ENCODE measurements at places on chromosomes 1 and 21. TPM values are rescaled to one million over a fixed set of nuclear protein-coding genes. Genes with fewer than 3 reads are reported as not detected.

DNA sequence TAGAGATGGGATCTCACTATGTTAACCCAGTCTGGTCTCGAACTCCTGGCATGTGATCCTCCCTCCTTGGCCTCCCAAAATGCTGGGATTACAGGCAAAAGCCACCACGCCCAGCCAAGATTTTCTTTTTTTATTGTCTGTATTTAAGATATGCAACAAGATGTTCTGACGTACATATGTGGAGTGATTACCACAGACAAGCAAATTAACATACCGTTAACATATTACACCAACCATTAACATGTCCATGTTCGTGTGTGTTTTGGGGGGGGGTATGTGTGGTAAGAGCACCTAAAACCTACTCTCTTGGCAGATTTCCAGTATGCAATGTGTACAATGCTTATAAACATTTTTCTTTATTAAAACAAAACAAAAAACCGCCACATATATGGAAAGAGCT, 10.6 kb upstream of the KCNE2 start:
- H3K27ac ChIP-seq, result no peak overlapping the region
- no peaks in the 10 kb centered on the region for H3K27me3 ChIP-seq
- no peak overlapping the region for H3K4me3 ChIP-seq
- H3K4me1 ChIP-seq, result no peaks in the 10 kb centered on the region
- no peaks in the 10 kb centered on the region for H3K36me3 ChIP-seq

DNA sequence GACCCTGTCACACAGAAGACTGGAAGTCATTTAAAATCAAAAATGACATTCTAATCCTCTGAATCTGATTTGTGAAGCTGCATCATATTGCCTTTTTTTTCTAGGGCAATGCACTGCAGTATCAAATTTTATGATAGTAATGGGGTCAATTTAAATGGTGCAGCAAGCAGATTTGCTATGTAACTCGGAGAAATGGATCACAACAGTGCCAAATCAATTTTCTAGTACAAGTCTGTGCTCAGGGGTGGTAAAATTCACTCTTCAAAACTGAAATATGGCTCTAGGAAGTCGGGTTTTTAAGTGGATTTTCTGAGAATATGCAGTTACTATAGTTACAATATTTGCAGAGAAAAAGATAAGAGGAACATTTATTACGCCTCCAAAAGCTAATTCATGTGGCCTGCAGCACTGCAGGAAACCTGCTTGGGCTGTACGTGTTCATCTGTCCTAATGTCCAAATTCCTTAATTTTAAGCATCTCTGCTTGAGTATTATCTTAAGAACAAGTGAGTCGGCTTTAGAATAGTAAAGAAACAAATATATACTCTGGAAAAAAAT, 31.5 kb downstream of the HLCS start:
- peaks cover 2% of the 10 kb centered on the region for H3K4me1 ChIP-seq
- H3K36me3 ChIP-seq, result no peaks in the 10 kb centered on the region
- no peaks in the 10 kb centered on the region for H3K27me3 ChIP-seq
- no peak for DNase-seq
- H3K4me3 ChIP-seq, result no peak overlapping the region

AADACL4 gene
- total RNA-seq, result not detected

GRCh38 chr1:204483791-204484190, 10.8 kb downstream of the PIK3C2B start:
- no peak overlapping the region for H3K27ac ChIP-seq
- no peaks in the 10 kb centered on the region for H3K36me3 ChIP-seq
- no peaks in the 10 kb centered on the region for H3K27me3 ChIP-seq
- no peak overlapping the region for H3K4me3 ChIP-seq

PRDM16 gene
- 10.2 TPM for total RNA-seq

DNA sequence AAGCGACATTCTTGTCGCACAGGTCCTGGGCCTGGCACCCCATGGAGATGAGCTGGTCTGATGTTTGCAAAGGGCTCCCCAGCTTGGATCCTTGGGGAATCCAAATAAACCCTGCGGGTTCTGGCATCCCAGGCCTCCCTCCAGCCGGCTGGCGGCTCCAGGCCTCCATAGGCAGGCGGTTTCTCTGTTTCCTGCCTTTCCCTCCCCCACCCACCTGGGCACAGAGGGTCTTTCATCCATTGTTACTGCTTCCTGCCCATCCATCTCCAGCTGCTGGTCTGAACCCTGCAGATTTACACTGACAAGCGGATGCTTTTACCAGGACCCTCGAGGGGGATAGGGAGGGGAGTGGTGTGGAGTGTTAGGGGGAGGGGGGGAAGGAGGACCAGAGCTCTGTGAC, 39.1 kb upstream of the ID3 start:
- no peak for DNase-seq
- H3K27me3 ChIP-seq, result no peaks in the 10 kb centered on the region
- H3K4me1 ChIP-seq, result no peaks in the 10 kb centered on the region

CDKN2C gene
- 17.4 TPM for total RNA-seq

DNA sequence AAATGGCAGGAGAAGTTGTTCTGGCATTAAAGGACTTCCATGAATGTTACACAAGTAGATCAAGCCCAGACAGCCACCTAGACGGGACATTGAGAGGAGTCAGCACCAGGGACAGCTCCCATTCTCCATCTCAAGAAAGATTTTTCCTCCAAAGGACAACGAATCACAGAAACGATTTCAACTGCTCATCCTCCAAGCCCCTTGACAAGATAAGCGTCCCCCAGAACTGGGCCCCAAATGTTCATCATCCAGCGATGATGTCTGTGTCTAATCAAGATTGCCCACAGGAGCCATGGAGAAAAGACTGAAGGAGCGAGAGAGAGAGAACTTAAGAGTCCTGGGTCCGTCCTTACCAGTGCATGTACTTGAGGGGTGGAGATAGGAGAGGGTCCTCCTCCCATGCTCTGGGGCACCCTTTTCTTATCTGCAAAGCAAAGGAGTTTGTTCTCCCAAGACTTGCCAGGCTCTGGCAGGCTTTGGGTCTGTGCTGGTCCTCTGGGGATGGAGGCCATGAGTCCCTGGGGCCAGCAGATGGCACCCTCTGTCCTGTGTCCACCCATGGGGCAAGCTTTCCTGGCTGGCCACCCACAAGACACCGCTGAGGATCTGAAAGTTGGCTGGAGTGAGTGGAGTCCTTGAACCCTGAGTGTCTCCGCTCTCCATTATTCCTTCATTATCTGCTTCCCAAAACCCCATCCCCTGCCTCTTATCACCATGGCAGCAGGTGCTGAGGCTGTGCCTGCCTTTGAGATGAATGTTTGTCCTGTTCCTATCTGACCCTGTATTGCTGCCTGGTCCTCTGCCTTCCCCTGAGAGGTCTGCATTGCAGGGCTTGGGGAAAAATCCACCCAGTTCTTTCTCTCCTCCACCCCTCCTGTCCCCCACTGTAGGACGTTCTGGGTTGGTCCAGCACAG, 164.6 kb downstream of the ACTL8 start:
- H3K36me3 ChIP-seq, result no peaks in the 10 kb centered on the region
- DNase-seq, result no peak
- H3K27me3 ChIP-seq, result no peaks in the 10 kb centered on the region
- no peak overlapping the region for H3K27ac ChIP-seq

GRCh38 chr1:87226341-87226760, 102.3 kb upstream of the LMO4 start:
- H3K36me3 ChIP-seq, result no peaks in the 10 kb centered on the region

DNA sequence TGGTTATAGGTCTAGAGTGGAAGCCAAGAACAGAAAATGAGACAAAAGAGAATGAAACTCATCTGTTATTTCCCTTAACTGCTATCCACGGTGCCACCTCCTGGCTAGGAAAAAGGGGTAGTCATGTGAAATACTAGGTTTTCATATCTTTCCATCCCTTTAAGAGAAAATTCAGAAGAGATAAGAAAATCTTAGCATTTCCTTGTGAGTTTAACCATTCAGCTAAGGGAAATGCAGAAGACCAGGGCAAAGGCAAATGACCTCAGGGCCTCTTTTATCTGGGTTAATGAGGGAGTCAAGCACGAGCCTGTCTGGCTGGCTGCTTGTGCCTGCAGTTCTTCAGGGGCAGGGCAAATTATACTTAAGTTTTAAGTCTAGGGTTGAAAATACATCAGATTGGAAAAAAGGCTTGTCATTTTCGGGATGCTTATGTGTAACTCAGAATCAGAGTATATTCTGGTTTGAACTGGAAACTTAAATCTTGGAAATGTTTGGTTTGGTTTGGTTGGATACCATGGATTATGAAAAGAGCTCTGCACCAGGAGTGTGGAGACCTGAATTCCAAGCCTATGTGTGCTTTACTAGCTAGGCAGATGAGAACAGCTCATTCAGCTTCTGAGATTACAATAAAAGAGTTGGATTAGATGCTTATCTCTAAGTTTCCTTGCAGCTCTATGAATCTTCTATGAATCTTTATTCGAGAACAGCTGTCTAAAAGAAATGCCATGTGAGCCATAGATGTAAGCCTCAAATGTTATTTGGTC, 19.9 kb downstream of the NIBAN1 start:
- H3K27ac ChIP-seq, result no peak overlapping the region
- H3K36me3 ChIP-seq, result no peaks in the 10 kb centered on the region
- DNase-seq, result no peak
- H3K4me1 ChIP-seq, result no peaks in the 10 kb centered on the region
- no peak overlapping the region for H3K4me3 ChIP-seq
- H3K27me3 ChIP-seq, result no peaks in the 10 kb centered on the region

GRCh38 chr1:51564124-51564523, 45.1 kb upstream of the EPS15 start:
- H3K27ac ChIP-seq, result no peak overlapping the region
- no peaks in the 10 kb centered on the region for H3K36me3 ChIP-seq
- H3K4me1 ChIP-seq, result no peaks in the 10 kb centered on the region
- no peaks in the 10 kb centered on the region for H3K27me3 ChIP-seq

GRCh38 chr1:110612060-110612745, 6.0 kb upstream of the KCNA2 start:
- no peaks in the 10 kb centered on the region for H3K27me3 ChIP-seq
- H3K4me3 ChIP-seq, result no peak overlapping the region
- peaks cover 2% of the 10 kb centered on the region for H3K4me1 ChIP-seq
- DNase-seq, result no peak

PPIAL4G gene
- 0.05 TPM for total RNA-seq

AVPR1B gene
- total RNA-seq, result not detected

LCE2B gene
- total RNA-seq, result not detected

DNA sequence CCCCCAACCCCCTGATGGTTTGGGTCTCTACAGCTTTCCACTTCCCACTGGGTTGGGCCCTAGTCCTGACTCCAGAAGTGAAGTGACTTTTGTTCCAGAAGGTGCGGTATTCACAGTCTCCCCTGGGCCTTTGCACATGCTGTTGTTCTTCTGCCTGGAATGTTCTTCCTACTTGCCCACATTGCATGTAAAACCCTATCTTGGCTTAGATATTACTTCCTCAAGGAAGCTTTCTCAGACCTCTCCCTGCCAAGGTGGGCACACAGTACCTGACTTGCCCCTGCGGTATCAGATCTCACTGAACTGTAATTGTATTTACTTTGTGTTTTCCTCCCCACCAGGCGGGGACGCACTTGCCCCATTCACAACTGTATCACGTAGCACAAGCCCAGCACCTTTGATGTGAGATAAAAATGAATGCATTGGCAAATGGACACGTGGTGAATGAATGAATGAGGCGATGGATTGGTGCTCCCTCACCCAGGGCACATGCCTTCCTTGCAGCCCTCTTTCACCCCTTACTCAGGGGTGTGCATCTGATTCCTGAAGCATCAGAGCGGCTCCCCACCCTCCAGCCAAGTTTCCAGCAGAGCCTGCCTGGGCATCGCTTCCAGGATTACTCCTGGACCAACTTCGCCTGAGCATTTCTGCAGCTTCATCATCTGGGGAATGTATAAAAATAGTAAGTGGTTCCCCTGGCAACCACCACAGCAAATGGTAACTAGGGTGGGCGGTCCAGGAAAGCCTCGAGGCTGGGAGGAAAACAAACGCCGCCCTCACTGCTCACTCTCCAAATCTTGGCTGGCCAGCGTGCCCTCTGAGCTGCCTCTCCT, 19.8 kb downstream of the NENF start:
- peak; percentile 74 for DNase-seq
- no peaks in the 10 kb centered on the region for H3K36me3 ChIP-seq
- H3K4me1 ChIP-seq, result peaks cover 8% of the 10 kb centered on the region
- H3K4me3 ChIP-seq, result no peak overlapping the region

GRCh38 chr1:108852221-108852975, 4.5 kb downstream of the AKNAD1 start:
- H3K27ac ChIP-seq, result peak overlapping the region; percentile 13
- no peak for DNase-seq
- no peaks in the 10 kb centered on the region for H3K36me3 ChIP-seq
- no peak overlapping the region for H3K4me3 ChIP-seq
- H3K27me3 ChIP-seq, result no peaks in the 10 kb centered on the region

FRRS1 gene
- 10.4 TPM for total RNA-seq

RPTN gene
- not detected for total RNA-seq

AGPAT3 gene
- 42.1 TPM for total RNA-seq

GRCh38 chr1:36168514-36168913, 12.6 kb downstream of the MAP7D1 start:
- peaks cover 7% of the 10 kb centered on the region for H3K4me1 ChIP-seq
- no peak for DNase-seq
- no peaks in the 10 kb centered on the region for H3K36me3 ChIP-seq
- no peaks in the 10 kb centered on the region for H3K27me3 ChIP-seq

GRCh38 chr1:212221801-212222200, 63.4 kb upstream of the PPP2R5A start:
- no peak overlapping the region for H3K4me3 ChIP-seq
- no peaks in the 10 kb centered on the region for H3K36me3 ChIP-seq
- H3K4me1 ChIP-seq, result no peaks in the 10 kb centered on the region

DNA sequence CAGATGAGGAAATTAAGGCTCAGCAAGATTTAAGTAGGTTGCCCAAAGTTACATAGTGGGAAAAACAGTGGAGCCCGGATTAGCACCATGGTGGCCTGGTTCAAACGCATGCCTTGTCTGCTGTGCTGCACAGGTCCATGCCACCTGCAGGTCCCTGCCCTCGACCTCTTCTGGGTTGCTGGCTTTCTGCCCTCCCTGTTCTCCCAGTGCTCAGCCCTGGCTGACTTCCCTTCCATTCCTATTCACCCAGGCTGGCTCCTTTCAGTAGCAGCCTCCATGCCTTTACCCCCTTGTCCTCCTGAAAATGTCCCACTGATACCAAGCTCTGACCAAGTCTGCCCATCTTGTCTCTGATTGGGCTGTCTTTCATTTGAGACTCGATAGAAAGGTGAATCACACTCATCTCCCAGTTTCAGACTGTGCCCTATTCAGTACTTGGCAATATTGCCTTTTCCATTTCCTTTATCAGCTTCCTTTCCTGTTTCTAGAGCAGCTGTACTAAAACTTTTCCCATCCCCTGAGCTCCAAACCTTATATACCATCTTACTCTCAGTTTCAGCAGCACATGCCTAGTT, 75.8 kb downstream of the ST3GAL3 start:
- no peaks in the 10 kb centered on the region for H3K27me3 ChIP-seq
- H3K4me1 ChIP-seq, result peaks cover 7% of the 10 kb centered on the region
- no peak overlapping the region for H3K27ac ChIP-seq
- H3K36me3 ChIP-seq, result no peaks in the 10 kb centered on the region

- DNase-seq, result no peak
- H3K36me3 ChIP-seq, result no peaks in the 10 kb centered on the region
- no peak overlapping the region for H3K27ac ChIP-seq
- H3K4me3 ChIP-seq, result no peak overlapping the region
- no peaks in the 10 kb centered on the region for H3K27me3 ChIP-seq
Observed at GRCh38 chr1:40582116-40582515, 50.7 kb downstream of the ZNF684 start.

ERICH3 gene
- total RNA-seq, result 0.48 TPM
